ENCODE measurements at places on chromosomes 3 and 15.

DNA sequence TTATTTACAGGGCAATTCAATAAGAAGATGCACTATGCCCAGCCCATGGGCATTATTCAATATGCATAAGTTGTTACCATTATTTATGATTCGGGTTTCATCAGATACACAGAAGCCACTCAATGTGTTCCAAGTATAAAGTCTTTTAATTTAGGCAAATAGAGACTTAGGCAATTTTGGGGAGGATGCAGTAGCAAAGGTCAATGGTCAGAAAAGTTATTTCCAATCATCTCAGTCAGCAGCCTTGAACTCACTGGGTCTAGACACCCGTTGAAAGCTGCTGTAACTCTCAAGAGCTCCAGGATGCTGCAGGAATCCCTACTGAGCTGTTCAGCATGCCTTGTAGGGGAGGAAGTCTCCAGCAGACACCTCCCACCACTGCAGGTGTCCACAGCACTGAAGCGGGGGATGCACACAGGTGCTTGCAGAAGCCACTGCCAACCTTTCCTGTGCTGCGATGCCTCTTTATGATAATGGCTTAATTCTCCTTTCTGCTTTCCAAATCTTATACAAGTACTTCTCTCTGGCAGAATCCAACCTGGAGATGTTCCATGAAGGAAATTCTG lies 155.0 kb upstream of the SUCLG2 start:
- DNase-seq = no peak

- no peak for DNase-seq
These were observed 304.4 kb downstream of the FGF12 start for GRCh38 chr3:192422997-192423342.

DNA sequence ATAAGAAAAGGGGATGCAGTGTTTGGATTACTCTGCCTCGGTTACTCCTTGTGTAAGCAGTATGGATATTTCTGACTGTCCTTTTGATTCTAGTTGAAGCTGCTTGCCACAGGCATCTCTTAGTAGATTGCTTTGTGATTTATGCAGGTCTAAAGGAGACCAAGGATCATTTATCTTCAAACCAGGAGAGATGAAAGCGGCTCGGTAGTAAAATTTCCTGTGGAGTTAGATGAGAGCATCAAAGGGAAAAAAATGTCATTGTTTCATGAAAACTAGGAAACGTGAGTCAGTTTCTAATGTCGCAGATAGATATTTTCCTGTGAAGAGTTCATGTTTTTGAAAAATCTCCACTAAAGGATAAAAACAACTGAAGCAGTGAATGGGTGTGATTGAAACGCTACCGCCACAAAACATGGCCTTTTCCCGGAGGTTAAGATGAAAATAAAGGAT lies 254.0 kb upstream of the TBL1XR1 start:
- no peak for DNase-seq

DNA sequence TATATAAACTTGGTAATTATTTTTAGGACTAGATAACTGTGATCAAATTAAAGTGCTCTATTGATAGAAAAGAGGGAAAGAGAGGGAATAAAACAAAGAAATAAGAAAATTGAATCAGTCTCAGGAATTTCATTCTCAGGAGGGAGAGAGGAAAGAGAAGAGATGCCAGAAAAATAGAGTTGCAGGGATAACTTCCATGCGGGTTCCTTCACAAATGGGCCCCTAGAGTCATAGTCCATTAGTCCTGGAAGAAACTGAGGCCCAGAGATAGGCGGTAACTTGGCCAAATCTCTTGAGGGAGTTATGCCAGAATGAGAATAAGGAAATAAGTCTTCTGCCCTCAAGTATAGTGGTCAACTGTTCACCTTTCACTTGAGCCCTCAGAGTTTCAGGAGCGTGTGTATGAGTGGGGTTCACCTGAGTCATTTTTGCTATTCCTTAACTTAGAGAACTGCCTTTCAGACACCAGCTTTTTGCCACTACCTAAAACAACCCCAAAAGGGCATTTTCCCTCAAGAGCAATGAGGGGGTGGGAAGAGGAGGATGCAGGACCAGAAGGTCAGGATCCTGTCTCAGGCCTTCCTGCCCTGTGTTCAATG lies 192.6 kb downstream of the MEX3B start:
- no peak for DNase-seq

Data from cerebellum (tissue), 4 donors.